ENCODE measurements at places on chromosomes 6 and 20. TPM values are rescaled to one million over a fixed set of nuclear protein-coding genes. Genes with fewer than 3 reads are reported as not detected.
A peak's percentile ranks its signal among the peaks of the same experiment; 100 is the strongest.

- H3K4me1 ChIP-seq, result no peaks in the 10 kb centered on the region
- H3K4me3 ChIP-seq, result no peak overlapping the region
- DNase-seq, result no peak
These were observed 117.4 kb upstream of the FRMD1 start for GRCh38 chr6:168196385-168196860.

- no peak for DNase-seq
- no peak overlapping the region for H3K4me3 ChIP-seq
- H3K36me3 ChIP-seq, result peaks cover 7% of the 10 kb centered on the region
- H3K27ac ChIP-seq, result peak overlapping the region; percentile 24
These were observed 70.5 kb downstream of the FAM217A start for GRCh38 chr6:4008324-4009047.

GRCh38 chr6:156686301-156686994 is 90.7 kb upstream of the ARID1B start:
- no peaks in the 10 kb centered on the region for H3K36me3 ChIP-seq
- peaks cover 40% of the 10 kb centered on the region for H3K4me1 ChIP-seq
- DNase-seq, result peak; percentile 42
- H3K4me3 ChIP-seq, result peak overlapping the region; percentile 82
- H3K27me3 ChIP-seq, result no peaks in the 10 kb centered on the region
- H3K27ac ChIP-seq, result peak overlapping the region; percentile 87

GRCh38 chr6:79586548-79586947 is 44.6 kb upstream of the SH3BGRL2 start:
- DNase-seq, result no peak
- no peaks in the 10 kb centered on the region for H3K36me3 ChIP-seq
- H3K27me3 ChIP-seq, result no peaks in the 10 kb centered on the region
- H3K4me3 ChIP-seq, result no peak overlapping the region
- no peaks in the 10 kb centered on the region for H3K4me1 ChIP-seq

GRCh38 chr6:139927236-139927635 is 552.8 kb upstream of the CITED2 start:
- no peak overlapping the region for H3K4me3 ChIP-seq
- peaks cover 12% of the 10 kb centered on the region for H3K27me3 ChIP-seq
- H3K4me1 ChIP-seq, result no peaks in the 10 kb centered on the region
- H3K36me3 ChIP-seq, result no peaks in the 10 kb centered on the region

DNA sequence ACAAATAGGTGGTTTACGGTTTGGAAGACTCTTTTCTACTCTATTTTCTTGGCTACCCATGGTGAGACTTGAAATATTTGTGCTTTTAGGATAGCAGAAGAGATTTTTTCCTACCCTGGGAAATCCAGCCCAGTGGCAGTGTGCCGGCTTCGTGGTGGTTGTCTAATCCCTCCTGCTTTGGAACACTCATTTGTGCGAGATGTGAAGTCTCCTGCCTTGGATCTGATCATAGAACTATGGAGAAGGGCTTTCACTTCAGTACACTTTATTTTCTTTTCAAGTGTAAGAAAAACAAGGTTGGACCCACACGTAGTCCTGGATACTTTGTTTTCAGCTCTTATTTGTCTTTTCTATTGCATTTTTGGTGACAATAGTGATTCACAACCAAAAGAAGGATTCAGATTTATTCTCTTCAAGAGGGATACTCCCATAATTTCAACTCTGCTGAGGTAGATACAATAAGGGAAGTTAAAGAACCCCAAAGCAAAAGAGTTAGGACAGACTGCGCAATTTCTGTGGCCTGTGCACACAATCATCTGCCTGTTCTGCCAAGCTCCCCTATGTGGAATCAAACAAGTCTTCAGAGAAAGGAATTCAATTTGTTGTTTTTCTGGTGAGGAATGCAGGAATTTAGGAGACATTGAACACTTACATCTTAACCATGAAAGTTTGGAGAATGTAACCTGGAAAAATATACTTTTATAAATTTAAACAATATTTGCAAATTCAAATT is 413.2 kb downstream of the GJA1 start:
- no peak overlapping the region for H3K27ac ChIP-seq
- no peak for DNase-seq
- H3K27me3 ChIP-seq, result no peaks in the 10 kb centered on the region
- no peaks in the 10 kb centered on the region for H3K36me3 ChIP-seq

- H3K4me3 ChIP-seq, result peak overlapping the region; percentile 60
- no peak overlapping the region for H3K27ac ChIP-seq
- H3K27me3 ChIP-seq, result no peaks in the 10 kb centered on the region
- no peaks in the 10 kb centered on the region for H3K36me3 ChIP-seq
- peaks cover 18% of the 10 kb centered on the region for H3K4me1 ChIP-seq
These were observed 122.6 kb downstream of the PRND start for GRCh38 chr20:4844325-4844724.

DNA sequence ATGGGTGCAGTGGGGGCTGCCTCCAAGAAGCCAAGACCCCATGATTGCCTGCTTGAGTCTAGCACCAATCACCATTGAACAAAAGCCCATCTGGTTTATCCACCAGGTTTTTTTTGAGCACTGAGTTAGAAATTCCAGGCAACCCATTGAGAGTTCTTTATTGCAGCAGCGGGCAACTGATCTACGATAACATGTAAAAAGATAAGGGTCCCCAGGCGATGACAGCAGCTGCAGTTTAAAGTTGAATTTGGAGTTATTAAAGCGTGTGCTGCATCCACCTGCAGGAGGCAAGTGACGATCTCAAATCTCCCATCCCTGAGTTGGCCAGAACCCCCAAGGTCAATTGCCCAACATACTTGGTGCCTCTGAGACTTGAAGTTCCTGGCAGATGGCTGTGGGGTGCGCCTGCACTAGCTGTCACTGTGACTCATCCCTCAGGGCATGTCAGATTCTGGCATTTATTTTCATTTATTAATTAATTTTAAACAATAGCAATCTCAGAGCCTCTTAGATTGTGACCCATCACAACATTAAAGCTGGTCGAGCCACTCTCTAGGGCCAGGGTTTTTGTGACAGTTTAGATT is 290.4 kb upstream of the SULF2 start:
- peaks cover 19% of the 10 kb centered on the region for H3K27me3 ChIP-seq
- H3K4me3 ChIP-seq, result no peak overlapping the region
- DNase-seq, result no peak

GRCh38 chr20:36541768-36542488 is 609 bp downstream of the MYL9 start:
- no peaks in the 10 kb centered on the region for H3K27me3 ChIP-seq
- no peaks in the 10 kb centered on the region for H3K4me1 ChIP-seq
- H3K36me3 ChIP-seq, result no peaks in the 10 kb centered on the region
- no peak overlapping the region for H3K27ac ChIP-seq
- no peak for DNase-seq
- no peak overlapping the region for H3K4me3 ChIP-seq

- H3K36me3 ChIP-seq, result no peaks in the 10 kb centered on the region
- no peak for DNase-seq
- peaks cover 14% of the 10 kb centered on the region for H3K27me3 ChIP-seq
- H3K4me1 ChIP-seq, result peaks cover 8% of the 10 kb centered on the region
- H3K4me3 ChIP-seq, result no peak overlapping the region
These were observed 62.7 kb downstream of the THBS2 start for GRCh38 chr6:169190970-169191369.

DNA sequence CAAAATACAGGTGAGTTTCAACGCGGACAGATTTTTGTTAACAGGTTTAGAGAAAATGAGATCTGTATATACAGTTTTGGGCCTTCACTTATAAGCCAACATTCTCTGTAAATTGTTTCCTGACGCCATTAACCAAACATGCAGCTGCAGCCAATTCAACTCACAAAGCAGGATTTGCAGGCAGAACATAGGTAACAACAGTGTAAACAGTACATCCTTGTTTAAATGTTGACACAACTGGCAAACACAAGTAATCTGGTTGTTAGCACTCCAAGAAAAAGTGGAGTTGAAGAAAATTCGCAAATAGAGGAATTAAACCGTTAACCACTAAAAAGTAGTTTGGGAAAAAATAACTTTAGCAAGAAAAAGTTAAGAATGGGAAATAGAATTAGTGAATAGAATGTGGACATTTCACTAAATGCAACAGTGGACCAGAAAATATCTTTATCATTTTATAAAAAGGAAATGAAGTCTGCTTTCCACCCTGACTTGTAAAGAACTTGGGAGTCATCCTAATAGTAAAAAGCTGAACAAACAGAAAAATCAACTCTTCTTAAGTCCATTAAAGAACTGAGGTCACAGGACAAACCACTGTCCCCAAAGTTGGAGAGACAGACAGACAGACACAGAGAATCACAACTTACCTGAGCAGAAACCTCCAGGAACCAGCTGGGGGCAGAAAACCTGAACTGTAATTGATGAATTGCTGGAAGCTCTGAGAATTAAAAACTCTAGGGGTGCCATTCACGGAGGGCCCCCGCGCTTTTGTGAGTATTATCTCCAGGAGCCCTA is 10.1 kb downstream of the SMIM28 start:
- no peak overlapping the region for H3K27ac ChIP-seq
- peaks cover 21% of the 10 kb centered on the region for H3K27me3 ChIP-seq
- no peak for DNase-seq
- no peaks in the 10 kb centered on the region for H3K4me1 ChIP-seq
- no peak overlapping the region for H3K4me3 ChIP-seq

GRCh38 chr6:168590406-168590805 is 149.4 kb downstream of the SMOC2 start:
- DNase-seq, result no peak
- H3K27me3 ChIP-seq, result peaks cover 6% of the 10 kb centered on the region
- H3K4me1 ChIP-seq, result no peaks in the 10 kb centered on the region
- no peak overlapping the region for H3K4me3 ChIP-seq
- H3K27ac ChIP-seq, result no peak overlapping the region

- no peaks in the 10 kb centered on the region for H3K27me3 ChIP-seq
- DNase-seq, result no peak
- no peak overlapping the region for H3K4me3 ChIP-seq
- peaks cover 5% of the 10 kb centered on the region for H3K4me1 ChIP-seq
- H3K27ac ChIP-seq, result no peak overlapping the region
- H3K36me3 ChIP-seq, result no peaks in the 10 kb centered on the region
These were observed 50.1 kb downstream of the CYP24A1 start for GRCh38 chr20:54123587-54124180.

- H3K36me3 ChIP-seq, result peaks cover 2% of the 10 kb centered on the region
- peaks cover 39% of the 10 kb centered on the region for H3K4me1 ChIP-seq
- DNase-seq, result no peak
These were observed 695 bp downstream of the ARHGAP18 start for GRCh38 chr6:129709196-129709768.

DNA sequence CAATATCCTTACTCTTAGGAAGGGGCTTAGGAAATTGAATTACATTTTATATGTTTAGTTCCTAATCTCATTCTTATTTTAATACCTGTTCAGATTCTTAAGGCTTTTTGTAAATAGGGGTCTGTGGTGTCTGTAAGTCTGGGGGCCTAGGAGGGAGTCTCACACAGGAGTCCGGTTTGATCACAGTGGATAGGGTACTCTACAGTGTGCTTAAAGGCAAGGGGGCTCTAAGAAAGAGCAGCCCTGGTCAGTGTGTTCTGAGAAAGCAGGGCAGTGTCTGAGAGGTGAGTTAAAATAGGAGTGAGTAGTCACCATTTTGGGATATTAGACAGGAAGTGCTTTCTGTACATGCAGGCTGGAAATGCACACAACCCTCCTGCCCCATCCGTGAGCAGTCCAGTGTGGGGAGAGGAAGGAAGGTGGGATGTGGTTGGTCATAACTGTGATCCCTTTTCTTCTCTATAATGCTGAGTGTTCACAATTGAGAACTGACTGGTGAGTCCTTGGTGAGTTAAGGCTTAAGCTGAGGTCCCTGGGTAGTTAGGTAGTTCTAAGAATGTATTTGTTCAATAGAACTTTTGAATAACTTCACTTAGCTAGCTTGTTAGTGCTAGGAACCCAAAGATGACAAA is 50.0 kb downstream of the CDKAL1 start:
- DNase-seq, result no peak
- no peaks in the 10 kb centered on the region for H3K27me3 ChIP-seq
- H3K4me1 ChIP-seq, result peaks cover 35% of the 10 kb centered on the region

DNA sequence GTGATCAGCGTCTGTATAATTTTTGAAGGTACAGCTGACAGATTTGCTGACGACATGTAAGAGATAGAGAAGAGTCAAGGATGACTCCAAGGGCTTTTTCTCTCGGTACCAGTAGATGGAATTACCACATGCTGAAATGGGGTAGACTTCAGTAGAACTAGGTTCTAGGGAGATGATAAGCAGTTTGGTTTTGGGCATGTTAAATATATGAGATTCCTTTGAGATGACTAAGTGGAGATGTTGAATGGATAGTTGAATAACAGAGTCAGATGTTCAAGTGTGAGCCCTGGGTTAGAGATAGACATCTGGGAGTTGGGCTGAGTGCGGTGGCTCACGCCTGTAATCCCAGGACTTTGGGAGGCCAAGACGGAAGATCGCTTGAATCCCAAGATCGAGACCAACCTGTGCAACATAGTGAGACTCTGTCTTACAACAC is 50.0 kb downstream of the PHF20 start:
- peaks cover 37% of the 10 kb centered on the region for H3K4me1 ChIP-seq
- no peaks in the 10 kb centered on the region for H3K27me3 ChIP-seq
- no peak overlapping the region for H3K4me3 ChIP-seq
- H3K27ac ChIP-seq, result peak overlapping the region; percentile 25

- H3K4me1 ChIP-seq, result peaks cover 20% of the 10 kb centered on the region
- no peaks in the 10 kb centered on the region for H3K36me3 ChIP-seq
- no peak overlapping the region for H3K4me3 ChIP-seq
- DNase-seq, result no peak
- no peaks in the 10 kb centered on the region for H3K27me3 ChIP-seq
These were observed 157.9 kb downstream of the LY86 start for GRCh38 chr6:6746333-6746969.

GRCh38 chr6:69337311-69337710 is 459.5 kb downstream of the LMBRD1 start:
- no peak for DNase-seq
- H3K4me3 ChIP-seq, result no peak overlapping the region
- no peak overlapping the region for H3K27ac ChIP-seq
- no peaks in the 10 kb centered on the region for H3K4me1 ChIP-seq
- H3K36me3 ChIP-seq, result no peaks in the 10 kb centered on the region

BPIFA1 gene
- not detected for total RNA-seq

SGK2 gene
- total RNA-seq, result 1.7 TPM

PTGIS gene
- 6.3 TPM for total RNA-seq

DEFB132 gene
- not detected for total RNA-seq

OR12D3 gene
- not detected for total RNA-seq

Data from activated T-cell treated with anti-CD3 and anti-CD28 coated beads, Interleukin-2, amount 50 U/mL, for 72 hours (primary cell).